Gastroesophageal sphincter (tissue), 4 donors: ENCODE measurements at places on chromosomes 6 and 20.

GRCh38 chr6:163738725-163739407 is 324.3 kb downstream of the QKI start:
- ATAC-seq, result no peak

- no peak for ATAC-seq
These were observed 38.0 kb downstream of the C6orf15 start for GRCh38 chr6:31074401-31074800.

DNA sequence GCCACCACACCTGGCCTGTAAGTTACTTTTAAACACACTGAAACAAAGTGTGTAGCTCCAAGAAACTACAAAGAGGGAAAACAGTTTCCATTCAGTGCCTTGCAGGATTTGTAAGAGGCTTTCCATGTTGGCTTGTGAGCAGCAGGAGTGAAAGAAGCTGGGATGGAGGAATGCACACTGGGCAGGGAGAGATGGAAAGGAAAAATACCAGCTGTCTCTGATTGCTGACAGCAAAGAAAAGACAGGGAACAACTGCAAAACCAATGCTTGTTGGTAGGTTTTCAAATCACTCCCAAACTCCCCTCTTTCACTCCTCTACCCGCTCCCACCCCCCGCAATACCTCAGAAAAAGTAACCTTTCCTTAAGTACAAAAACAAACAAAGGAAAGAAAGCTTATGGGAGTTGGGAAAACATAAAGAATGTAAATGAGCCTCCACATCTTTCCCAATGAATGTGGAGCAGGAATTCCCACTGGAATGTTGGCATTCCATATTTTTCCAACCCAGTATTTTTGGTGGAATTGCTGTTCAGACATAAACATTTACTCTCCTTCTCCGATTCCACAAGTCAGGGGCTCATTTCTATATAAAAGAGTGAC is 166.1 kb downstream of the THBS2 start:
- ATAC-seq, result no peak

DNA sequence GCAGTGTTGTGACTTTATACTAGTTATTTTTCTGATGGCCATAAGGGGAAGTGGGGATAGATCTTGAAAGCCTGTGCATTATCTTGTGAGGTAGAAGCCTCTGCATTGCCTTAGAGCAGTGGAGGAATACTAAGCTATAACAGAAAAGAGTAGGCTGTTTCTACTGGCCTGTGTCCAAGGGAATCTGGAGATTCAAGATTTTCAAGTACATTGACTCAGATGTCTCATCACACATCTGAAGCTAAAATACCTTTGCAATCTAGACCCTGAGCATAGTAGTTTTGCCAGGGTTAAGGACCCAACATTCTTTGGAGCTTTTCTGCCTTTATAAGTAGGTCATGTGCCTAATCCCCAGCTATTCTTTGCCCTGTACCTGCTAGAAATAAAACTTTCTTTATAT is 272.3 kb downstream of the TENT5A start:
- no peak for ATAC-seq

GRCh38 chr6:63817492-63818050 is 182.0 kb downstream of the PHF3 start:
- ATAC-seq, result no peak

GRCh38 chr20:40082436-40082835 is 606.6 kb downstream of the MAFB start:
- no peak for ATAC-seq

- ATAC-seq, result no peak
These were observed 20.5 kb downstream of the CLVS2 start for GRCh38 chr6:123016431-123017103.

DNA sequence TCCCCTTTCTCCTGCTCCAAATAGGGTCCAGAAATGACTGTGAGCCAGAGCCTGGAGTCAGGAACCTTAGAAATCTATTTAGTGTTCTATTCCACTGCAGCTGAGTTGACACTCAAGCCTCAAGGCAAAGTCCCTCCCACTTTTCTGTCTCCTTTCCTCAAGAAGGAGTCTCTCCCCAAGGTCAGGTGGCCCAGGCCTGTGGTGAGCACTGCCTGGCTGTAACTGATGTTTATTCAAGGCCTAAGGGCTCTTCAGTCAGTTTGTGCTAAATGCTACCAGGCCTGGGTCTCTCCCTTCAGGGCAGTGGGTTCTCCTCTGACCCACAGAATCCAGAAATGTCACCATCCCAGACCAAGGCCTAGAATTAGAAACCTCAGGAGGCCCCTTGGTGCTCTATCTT is 1042.9 kb upstream of the EPHA7 start:
- ATAC-seq, result no peak

DNA sequence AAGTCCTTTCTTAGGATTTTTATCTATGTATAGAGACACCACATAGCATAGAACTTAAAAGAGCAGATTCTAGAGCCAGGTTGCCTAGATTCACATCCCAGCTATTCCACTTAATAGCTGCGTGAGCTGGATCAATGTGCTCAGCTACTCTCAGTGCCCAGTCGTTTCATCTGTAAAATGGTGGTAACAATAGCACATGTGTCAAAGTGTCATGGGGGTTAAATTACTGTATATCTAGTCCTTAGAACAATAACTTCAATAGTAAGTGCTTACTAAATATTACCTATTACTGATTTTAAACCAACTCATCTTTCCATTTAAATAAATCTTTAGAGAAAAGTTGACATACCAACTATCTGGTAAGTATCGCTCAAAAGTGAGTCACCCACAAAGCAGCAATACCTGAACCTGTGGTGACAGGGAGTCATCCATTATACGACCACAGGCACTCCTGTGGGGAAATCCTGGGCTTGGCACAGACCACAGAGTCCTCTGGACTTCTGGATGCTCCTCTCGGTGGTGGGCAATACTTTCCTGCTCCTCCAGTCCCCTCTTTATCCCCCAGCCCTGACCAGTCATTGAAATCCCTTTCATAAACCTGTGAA is 154.8 kb downstream of the PDSS2 start:
- no peak for ATAC-seq

- ATAC-seq, result peak; percentile 69
These were observed 654 bp downstream of the FAM8A1 start for GRCh38 chr6:17600527-17601385.

- no peak for ATAC-seq
These were observed 190.7 kb downstream of the C6orf118 start for GRCh38 chr6:165118736-165119135.

GRCh38 chr20:51359401-51359800 is 183.1 kb downstream of the NFATC2 start:
- no peak for ATAC-seq

DNA sequence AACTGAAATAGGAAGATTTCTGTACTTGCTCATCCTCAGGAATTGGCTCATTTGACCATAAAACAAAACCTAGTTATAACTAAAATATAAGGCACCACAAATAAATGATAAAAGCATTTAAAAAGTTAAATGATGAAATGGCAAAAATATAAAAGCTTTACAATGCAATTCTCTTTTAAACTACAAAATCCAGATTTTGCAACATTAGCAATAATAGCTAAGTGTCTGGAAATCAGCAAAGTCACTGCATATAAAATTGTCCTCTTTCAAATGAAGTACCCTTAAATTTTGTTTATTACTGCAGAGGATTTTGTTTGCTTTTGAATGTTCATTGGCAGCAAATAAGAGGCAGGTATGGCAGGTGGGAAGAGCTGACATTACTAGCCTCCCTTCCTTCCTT is 270.4 kb upstream of the RSPO3 start:
- ATAC-seq, result no peak

GRCh38 chr6:1527073-1527457 is 82.7 kb upstream of the FOXC1 start:
- ATAC-seq, result peak; percentile 40

DNA sequence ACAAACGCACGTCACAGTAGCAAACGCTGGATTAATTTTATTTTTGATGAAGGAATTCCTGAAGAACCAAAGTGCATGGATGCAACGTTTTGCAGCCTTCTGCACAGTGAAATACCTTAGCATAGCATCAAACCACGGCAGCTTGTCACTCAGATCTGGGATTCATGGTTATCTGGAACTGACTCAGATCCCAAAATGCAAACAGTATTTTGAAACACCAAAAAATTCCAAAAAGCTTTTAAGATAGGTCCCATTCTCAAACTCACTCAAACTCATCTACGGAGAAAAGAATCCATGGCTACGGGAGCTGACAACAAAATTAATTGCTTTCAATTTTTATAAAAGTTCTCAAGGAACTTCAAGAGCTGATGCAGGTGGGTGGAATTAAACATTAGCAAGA is 116.2 kb upstream of the SALL4 start:
- no peak for ATAC-seq

DNA sequence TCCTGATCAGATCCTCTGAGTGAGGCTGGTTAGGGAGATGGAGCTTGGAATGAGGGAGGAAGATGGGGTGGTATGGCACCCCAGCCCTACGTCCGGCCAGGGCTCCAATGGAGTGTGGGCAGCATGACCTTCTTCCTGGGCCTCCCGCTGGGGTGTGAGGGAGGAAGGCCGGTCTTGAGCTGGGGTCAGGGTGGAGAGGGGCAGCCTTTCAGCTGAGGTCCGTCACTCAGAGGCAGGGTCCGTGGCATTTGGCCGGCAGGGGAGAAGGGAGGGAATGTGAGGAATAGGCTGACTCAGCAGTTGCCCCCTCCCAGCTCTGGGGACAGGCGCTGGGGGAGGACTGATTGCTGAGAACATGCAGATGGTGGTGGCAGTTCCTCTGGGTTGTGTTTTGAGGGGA is 25.5 kb upstream of the VEGFA start:
- no peak for ATAC-seq

DNA sequence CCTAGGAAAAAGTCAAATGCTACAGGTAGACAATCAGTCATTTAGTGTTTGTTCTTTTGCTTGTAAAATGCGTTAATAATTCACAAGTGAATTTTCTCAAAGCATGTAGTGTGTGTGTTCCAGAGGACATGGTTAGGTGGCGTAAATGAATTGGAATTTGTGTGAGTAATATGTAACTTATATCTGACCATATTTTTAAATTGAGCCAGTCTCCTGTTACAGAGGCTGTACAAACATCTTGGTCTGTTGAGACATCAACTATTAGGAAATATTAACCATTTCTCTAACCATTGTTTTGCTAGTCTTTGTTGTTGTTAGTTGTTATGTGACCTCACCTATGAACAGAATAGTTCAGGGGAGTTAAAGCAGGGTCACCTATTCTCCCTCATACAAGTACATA is 22.7 kb downstream of the MCM8 start:
- no peak for ATAC-seq

GRCh38 chr6:40461643-40462042 is 125.5 kb downstream of the LRFN2 start:
- ATAC-seq, result no peak

DNA sequence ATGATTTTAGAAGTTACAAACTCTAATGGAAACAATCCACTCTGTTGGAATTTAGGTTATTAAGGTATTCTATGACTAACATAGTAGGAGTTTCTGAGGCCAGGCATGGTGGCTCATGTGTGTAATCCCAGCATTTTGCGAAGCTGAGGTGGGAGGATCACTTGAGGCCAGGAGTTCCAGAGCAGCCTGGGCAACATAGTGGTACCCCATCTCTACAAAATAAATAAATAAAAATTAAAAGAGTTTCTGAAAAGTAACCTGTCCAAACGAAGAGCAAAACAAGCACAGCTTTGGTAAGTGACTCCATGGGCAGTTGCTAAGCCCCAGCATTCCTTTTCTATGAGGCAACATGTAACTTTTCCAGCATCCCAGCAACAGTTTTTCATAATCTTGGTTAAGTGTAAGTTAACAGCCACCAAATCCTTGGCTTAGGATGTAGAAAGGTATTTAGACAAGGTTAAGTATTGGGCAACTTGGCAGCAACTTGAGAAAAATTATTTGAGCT is 86.3 kb downstream of the SOX4 start:
- ATAC-seq, result peak; percentile 90

- ATAC-seq, result no peak
These were observed 33.9 kb downstream of the RAMACL start for GRCh38 chr6:166552600-166552999.
